Psoas muscle (tissue), 8 donors: ENCODE measurements at places on chromosomes 6 and 20. TPM values are rescaled to one million over a fixed set of nuclear protein-coding genes. Genes with fewer than 3 reads are reported as not detected.

DNA sequence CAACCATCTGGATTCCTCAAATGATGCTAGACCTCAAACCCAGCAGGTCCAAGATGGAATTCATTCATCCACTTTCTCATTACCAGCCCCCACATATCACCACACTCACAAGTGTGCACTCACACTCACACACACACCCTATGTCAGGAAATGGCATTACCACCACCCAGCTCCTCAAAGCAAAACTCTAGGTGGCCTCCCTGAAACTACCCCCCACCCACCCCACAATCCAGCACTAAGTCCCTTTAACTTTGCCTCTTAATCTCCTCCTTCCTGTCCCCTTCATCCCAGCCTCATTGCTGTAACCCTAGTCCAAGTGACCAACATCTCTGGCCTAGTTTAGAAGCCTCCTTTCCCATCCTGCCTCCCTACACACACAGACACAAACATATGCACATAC is 109.4 kb downstream of the TNFAIP3 start:
- no peak for DNase-seq

DNA sequence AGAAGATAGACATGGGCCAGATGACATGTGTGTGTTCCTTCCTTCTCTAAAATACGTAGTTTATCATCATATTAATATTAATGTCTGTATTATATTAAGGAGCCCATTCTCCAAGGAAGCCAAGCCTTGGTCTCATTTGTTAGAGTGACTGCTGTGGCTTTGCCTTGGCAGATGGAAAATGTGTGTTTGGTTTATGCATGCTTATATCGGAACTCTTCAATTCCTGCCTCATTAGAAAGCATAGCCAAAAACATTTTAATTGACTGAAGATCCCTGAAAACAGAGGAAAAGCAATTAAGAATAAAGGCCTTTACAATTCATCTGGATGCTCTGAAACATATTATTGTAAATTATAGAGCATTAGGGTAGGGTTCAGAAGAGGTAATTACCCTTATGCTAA is 106.4 kb downstream of the COL9A1 start:
- DNase-seq = no peak

The BHLHE23 gene
- total RNA-seq = not detected

GRCh38 chr6:44932651-44933091 is 395.5 kb upstream of the RUNX2 start:
- DNase-seq = no peak

DNA sequence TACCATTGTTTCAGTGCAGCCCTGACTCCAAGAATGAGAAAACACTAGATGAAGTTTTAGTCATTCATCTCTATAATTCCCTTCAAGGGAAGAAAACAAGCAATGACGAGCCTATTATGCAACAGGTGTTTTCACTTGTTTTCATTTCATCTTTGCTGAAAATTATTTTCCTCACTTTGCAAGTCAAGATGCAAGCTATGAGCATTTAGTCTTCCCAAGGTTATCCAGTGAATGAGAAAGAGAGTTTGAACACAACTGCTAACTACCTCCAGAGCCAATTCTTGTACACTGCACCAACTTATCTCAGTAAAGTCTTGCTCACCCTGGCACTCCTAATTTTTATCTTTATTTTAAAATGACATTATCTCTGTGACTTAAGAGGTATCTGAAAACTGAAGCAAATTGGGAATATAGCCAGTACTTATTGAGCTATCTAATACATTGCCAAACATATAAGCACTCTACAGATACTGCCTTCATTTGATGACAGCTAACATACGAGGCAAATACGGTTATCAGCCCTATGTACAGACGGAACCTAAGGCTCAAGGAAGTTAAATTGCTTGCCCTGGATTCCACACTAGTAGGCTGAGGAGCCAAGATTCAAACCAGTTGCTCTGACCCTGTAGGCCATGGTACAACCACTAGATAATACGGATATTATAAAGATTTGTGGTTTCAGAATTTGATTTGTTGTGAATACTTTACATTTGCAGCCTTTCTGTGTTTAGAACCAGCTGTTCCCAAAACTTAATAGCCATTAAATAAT is 36.8 kb downstream of the MOXD1 start:
- DNase-seq = no peak

DNA sequence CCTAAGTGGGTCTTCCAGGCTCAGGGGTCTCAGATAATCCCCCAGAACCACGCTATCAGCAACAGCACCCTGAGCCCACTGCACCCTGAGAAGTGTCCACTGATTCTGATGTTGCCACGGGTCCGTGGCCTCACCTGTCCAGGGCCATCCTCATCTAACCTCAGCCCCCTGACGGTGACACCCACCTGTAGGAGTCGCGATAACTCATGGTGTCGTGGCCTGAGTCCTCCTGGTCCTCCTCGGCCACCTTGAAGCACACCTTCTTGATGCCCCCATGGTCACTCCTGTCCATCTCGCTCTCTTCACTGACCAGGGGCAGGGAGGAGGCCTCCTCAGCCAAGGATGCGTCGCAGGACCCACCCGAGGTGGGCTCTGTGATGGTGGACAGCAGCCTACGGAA is 182.1 kb downstream of the PREX1 start:
- no peak for DNase-seq

GRCh38 chr6:157261606-157262005 is 61.7 kb downstream of the TMEM242 start:
- DNase-seq = no peak

GRCh38 chr6:111353912-111354462 is 129.0 kb downstream of the REV3L start:
- no peak for DNase-seq

DNA sequence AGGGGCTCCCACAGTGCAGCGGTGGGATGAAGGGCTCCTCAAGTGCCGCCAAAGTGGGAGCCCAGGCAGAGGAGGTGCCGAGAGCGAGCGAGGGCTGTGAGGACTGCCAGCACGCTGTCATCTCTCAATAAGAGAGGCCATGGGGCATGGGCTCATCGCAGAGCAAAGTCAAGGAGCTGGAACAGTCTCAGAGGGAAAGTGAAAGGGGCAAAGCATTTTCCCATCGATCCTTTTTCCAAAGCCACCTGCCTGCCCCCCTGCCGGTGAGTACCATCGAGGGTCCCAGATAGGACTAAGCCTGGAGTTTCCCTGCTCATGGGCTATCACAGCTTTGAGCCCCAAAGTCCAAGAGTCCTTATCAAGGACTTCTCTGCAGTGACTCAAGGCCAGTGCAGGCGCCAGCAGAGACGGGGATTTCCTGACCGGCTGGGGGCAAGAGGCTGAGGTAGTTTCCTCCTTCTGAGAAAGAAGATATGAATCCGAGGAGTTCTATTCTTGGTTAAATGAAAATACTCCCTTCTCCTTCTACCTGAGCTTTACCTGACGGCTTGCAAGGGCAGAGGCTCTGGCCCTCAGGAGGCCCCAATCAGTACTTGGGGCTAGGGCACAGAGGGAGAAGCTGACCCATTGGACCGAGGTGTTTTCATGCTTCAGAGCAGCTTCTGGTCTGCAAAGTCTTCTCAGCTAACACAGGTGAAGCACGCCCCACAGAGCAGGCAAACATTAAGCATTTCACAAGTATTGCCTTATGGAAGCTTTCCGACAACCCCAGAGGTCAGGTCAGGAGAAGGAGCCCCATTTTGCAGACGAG is 22.6 kb downstream of the ETV7 start:
- no peak for DNase-seq

DNA sequence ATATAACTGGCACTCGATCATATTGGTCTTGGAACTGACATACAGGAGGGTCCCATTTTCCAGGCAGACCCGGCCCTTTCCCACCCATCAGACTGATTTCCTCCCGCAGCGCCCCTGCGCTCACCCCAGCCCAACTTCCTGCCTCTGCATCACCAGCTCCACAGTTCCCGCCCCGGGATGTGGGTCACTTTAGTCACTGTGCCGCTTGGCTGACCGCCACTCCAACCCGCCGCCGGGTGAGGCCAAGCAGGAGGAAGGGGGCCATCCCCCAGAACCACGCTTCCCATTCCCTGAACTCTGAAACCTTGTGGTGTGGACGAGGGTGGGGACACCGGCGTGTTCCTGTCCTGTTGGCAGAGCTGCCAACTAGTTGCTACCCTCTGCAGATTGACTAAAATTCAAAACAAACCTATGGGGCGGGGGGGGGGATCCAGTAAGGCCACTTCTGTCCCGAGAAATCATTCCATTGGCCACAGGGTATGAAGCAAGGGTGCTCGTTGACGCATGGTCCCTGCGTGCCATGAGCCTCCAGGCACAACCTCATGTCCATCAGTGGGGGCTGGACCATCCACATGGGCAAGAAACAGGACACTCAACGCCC is 12.3 kb downstream of the TGM2 start:
- peak; percentile 84 for DNase-seq

The MYLK4 gene
- total RNA-seq = 2.9 TPM

The WFDC10B gene
- total RNA-seq = not detected

GRCh38 chr20:62739581-62740285 is 31.1 kb downstream of the NTSR1 start:
- DNase-seq = peak; percentile 67

GRCh38 chr20:37151529-37151928 is 27.6 kb upstream of the RPN2 start:
- no peak for DNase-seq

GRCh38 chr6:158605266-158605878 is 39.2 kb downstream of the DYNLT1 start:
- no peak for DNase-seq

DNA sequence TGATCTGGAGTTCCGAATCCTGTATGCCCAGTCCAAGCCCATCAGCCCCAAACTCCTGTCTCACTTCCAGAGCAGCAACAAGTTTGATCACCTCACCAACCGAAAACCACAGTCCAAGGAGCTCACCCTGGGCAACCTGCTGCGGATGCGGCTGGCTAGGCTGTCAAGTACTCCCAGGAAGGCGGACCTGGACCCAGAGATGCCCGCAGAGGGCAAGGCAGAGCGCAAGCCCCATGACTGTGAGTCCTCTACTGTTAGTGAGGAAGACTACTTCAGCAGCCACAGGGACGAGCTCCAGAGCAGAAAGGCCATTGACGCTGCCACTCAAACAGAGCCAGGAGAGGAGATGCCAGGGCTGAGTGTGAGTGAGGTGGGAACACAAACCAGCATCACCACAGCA is 10.5 kb upstream of the DHX35 start:
- no peak for DNase-seq

DNA sequence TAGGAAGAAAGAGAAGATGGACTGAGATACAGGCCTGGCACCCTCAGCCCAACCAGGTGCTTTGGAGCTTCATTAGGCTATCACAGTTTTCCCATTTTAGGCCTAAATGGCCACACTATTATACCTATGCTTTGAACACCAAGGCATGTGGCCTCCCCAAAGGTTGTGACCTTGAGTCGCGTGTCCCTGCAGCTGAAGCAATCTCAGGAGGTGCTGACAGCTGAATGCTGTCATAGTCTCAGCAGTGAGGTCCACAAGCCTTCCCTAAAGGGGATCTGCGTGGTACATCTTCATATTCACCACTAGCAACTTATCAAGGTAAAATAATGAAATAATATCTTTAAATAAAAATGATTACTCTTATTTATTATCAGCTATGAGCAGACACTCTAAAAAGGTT is 707.9 kb upstream of the NRSN1 start:
- DNase-seq = no peak

DNA sequence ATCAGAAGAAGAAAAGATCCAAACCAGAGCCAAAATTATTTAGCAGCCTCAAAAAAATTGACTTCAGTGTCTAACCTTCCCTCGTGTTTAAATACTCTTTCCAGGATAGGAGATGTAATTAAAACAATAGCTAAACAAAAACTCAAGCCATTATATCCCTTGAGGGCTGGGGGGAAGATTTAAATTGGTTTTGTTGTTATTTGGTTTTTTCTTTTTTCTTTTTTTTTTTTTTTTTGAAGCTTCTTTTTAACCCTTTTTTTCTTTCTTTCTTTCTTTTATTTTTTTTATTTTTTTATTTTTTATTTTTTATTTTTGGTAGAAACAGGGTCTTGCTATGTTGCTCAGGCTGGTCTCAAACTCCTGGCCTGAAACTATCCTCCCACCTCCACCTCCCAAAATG is 269.0 kb downstream of the KHDC1L start:
- DNase-seq = no peak

- DNase-seq = no peak
These were observed 18.6 kb upstream of the TREM2 start for GRCh38 chr6:41181566-41181965.

GRCh38 chr6:144195671-144196270 is 45.5 kb downstream of the STX11 start:
- no peak for DNase-seq

GRCh38 chr6:130514712-130515111 is 148.9 kb downstream of the TMEM200A start:
- no peak for DNase-seq

DNA sequence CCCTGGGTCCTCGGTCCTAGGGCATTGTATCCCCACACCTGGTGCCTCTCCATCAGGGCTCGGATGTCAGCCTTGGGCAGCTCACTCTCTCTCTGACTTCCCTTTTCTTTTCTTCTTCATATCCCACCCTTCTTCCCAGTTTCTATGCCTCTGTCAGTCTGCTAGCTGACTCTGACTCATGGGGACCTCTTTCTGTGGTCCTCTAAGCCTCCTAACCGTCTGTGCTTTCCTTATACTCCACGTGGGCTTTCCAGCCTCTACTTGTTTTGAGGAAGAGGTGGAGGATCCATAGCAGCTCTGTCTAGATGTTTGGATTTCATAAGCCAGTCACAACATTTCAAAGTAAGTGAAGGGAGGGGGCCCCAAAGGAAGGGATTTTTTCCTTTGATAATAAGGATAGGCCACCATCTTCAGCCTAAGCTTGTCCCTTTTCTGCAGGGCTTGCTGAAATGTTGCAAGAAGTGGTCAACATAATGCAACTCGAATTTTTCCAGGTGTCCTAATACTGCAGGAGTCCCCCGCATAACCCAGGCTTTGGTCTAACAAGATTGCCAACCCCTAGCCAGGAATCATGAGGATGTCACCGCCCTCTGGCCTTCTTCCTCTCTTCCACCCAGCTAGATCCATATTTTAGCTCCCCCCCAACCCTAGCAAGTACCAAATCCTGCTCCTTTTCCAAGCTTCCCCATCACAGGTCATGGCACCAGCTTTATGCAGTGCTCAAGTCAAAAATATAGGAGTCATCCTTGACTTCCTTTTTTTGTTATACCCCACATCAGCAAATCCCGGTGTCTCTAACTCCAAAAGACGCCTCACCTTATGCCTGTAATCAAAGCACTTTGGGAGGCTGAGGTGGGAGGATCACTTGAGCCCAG is 8.7 kb upstream of the PLTP start:
- DNase-seq = no peak

The UTRN gene
- 36.6 TPM for total RNA-seq

The SIRPD gene
- not detected for total RNA-seq

- no peak for DNase-seq
These were observed 163.8 kb downstream of the MMUT start for GRCh38 chr6:49299279-49299678.

The HUS1B gene
- total RNA-seq = 0.21 TPM

DNA sequence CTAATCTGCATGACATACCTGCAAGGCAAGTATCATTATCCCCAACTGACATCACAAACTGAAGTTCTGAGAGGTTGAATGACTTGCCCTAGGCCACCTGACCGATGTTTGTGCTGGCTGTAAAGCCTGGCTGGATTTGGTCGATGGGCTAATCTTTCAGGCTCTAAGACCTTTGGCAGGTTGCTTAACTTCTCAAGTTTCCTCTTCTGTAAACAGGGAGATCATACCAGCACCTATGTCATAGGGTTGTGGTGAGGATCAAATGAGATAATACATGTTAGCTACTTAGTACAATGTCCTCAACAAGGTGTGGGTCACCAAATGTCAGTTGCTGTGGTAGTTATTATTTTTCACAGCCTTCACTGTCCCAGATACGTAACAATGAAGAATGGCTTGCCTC is 14.2 kb downstream of the ANKRD66 start:
- no peak for DNase-seq

The PHACTR2 gene
- total RNA-seq = 46.1 TPM
